ENCODE measurements at places on chromosomes 2 and 18.

- no peak for DNase-seq
These were observed 1081.5 kb upstream of the ZEB2 start for GRCh38 chr2:145601361-145601925.

GRCh38 chr2:185618625-185619024 is 120.0 kb upstream of the FSIP2 start:
- DNase-seq, result no peak

GRCh38 chr2:67844024-67844540 is 218.7 kb downstream of the C1D start:
- DNase-seq, result no peak

DNA sequence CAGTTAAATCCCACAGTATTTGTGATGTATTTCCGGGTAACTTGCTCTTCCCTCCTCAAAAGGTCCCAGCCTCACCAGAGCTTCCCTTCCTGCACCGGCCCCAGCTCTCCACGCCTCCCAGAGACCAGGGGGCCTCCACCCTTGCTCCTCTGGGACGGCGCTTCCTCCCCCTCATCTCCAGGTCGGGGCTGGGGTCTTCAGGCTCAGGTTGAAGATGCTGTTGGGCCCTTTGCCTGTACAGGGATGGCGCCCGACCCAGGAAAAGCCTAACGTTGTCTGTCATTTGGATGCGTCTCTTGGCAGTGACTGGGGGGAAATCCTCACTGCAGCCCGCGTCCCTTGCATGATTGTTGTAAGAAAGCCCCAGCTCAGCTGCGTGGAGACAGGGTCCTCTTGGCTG is 126.7 kb downstream of the TPO start:
- DNase-seq, result no peak

- DNase-seq, result no peak
These were observed 7.3 kb downstream of the CLHC1 start for GRCh38 chr2:55224761-55225261.

DNA sequence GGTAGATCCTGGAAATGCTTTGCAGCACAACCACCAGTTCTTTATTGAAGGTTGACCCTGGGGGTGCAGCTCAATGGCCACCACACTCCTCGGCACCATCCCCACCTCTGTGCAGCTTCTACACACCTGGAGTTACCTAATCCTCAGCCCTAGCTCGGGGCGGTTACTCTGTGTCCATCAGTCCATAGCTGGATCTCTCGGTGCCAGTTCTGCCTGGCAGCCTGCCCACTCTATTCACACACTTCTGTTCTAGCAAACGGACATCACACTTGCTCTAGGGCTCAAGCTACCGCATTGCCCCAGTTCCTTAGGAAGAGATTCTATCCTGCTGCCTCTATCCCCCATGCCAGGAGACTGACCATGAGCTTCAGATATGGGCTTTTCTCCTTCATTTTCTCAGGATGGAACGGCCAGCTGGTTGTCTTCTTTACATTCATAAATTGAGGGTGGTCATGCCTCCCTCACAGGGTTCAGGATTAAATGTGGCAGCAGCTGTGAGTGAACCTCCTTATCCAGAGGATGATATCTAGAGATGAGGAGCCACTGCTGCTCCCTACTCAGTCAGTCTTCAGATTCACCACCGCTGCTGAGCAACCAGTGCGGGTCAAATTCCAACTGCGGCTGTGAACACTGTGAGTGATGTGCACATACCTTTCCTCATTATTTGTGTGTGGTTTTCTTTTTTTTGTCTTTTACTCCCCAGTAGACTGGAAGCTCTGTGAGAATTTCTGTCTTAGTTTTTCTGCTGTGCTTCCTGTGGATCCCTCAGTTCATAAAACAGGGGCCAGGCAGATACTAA is 66.9 kb upstream of the TRIB2 start:
- DNase-seq, result no peak

- DNase-seq, result no peak
These were observed 686.2 kb upstream of the FSHR start for GRCh38 chr2:49840428-49840975.

GRCh38 chr2:138093455-138093854 is 129.2 kb downstream of the HNMT start:
- no peak for DNase-seq

DNA sequence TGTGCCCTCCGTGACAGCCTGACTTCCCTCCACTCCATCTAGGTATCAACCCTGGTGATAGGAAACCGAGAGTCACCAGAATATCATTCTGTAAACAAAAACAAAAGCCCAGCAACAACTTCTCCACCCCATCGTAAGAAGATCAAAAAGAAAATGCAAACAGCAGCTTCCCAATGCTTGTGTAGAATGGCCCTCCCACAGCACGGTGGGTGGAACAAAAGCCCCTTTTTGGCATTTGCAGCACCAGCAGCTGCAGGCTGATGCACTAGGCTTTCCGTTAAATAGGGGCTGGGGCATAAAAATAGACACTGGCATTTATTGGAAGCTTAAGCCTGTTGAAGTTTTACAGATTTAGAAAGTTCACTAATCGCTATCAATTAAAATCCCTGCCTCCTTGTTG is 513.0 kb downstream of the GALR1 start:
- no peak for DNase-seq

GRCh38 chr2:88603146-88603545 is 24.1 kb downstream of the EIF2AK3 start:
- DNase-seq, result no peak

DNA sequence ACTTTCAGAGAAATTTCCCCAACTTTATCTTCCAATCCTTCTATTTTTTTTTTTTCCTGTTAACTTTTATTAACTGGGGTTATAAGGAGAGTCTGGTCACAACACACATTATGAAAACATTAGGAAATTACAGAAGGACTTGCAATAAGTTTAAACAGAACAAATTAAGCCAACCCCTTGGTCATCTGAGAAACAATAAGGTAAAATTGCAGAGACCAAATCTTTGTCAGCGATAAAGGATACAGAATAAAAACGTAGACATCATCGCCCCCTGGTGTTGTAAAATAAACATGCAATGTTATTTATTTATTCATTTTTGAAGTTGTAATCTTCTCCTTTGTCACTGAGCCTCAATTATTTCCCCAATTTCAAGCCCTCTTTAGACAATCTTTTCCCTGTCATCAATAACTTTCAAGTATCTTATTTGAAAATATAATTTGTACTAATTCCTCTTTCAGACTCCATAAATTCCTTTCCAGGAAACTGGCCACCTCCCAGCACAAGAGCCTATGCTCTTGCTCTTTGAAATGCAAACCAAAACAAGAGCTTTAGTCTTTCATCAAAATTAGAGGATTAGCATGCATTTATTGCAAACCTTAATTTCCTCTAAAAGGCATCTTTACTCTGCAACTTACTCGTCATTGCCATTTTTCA is 19.5 kb downstream of the G6PC2 start:
- DNase-seq, result no peak

Data from activated gamma-delta T cell treated with anti-CD3 and anti-CD28 coated beads, Interleukin-2, amount 50 U/mL, for 16 hours (primary cell).